ENCODE measurements at places on chromosomes 2 and 18.

GRCh38 chr2:8643250-8643995 lies 38.4 kb upstream of the ID2 start:
- DNase-seq, result no peak

DNA sequence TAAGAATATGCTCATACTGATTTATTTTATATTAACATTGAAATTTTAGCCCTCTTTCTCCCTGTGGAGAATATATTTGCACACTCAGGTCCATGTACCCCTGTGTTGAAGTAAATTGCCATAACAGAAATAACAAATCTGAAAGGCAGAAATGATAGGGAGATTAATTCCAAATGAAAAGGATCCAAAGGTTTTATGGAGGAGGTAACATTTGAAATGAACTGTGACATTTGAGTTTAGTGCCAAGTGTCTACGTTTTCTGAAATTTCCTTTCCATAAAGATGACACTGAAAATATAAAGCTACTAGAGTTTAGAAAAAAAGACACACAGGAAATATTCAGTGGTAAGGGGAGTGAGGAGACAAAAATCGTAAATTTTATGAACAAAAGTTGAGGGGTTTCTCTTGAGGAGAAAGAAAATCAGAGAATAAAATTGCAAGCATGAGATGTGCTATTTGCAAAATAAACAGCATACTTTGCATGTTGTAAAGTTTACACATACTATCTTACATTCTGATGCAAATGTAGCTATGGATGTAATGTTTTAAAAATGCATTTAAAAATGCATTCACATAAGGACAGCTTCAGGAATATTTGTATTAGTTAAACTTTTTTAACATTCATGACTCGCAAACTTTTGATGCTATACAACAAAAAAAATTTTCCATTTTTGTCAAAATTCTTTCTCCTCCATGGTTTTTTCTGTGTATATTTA lies 69.5 kb downstream of the BAZ2B start:
- no peak for DNase-seq

- no peak for DNase-seq
These were observed 761.5 kb upstream of the SOX11 start for GRCh38 chr2:4930704-4931103.

- no peak for DNase-seq
These were observed 3.6 kb downstream of the TBR1 start for GRCh38 chr2:161419638-161420190.

GRCh38 chr2:191355170-191355758 lies 110.1 kb downstream of the MYO1B start:
- DNase-seq, result no peak

DNA sequence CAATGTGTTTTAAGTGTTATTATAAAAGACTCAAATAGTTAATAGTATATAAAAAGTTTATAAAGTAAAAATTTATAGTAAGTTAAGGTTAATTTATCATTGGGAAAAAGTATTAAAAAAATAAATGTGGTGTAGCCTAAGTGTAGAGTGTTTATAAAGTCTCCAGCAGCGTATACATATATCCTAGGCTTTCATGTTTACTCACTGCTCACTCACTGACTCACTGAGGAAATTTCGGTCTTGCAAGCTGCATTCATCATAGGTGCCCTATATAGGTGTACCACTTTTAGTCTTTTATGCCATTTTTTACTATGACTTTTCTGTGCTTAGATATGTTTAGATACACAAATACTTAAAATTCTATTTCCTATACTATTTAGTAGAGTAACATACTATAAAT lies 866.0 kb downstream of the CBLN2 start:
- no peak for DNase-seq

DNA sequence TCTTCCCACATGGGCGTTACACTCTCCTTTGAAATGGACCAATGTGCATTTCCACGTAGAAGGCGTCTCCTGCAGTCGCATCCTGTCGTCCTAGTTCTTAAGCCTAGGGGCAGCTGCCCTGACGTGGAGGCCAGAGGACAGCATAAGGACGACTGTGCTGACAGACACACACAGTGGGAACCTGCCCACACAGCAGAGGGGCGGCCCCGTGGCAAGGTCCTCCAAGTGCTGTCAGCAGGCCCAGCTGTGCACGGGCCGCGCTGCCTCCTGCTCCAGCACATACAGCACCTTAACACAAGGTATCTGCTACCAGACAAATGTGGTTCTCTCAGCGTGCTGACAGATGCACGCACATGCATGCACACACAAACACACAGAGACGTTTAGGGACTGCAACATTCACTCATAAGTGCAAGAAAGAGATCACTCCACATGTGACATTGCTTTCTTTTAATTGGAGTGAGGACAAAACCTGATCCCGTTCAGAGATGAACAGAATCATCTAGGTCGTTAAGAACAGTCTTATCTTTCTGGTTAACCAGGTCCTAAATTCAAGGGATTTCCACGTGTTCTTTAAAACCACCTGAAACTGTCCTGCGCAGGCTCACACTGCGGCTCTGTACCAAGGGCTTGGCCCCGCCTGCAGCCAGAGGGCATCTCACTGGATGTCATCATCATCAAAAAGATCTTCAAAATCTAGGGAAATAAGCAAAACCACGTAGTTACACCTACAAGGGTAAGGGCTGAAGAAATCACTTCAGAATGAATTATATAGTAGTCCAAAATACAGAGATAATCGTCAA lies 5.5 kb downstream of the COPS9 start:
- no peak for DNase-seq

GRCh38 chr18:55124078-55124763 lies 165.0 kb upstream of the CCDC68 start:
- no peak for DNase-seq
